ENCODE measurements at places on chromosomes 12 and 14. TPM values are rescaled to one million over a fixed set of nuclear protein-coding genes. Genes with fewer than 3 reads are reported as not detected.

PRH1 gene
- total RNA-seq: 22.4 TPM

SYCP3 gene
- total RNA-seq: 0.18 TPM

GALNT8 gene
- total RNA-seq: not detected

KRT71 gene
- total RNA-seq: not detected

HCAR1 gene
- 2.2 TPM for total RNA-seq

FGF23 gene
- total RNA-seq: not detected

TCTN2 gene
- 18.5 TPM for total RNA-seq

PRB2 gene
- total RNA-seq: not detected

PGF gene
- 0.36 TPM for total RNA-seq

PTPRB gene
- 3.6 TPM for total RNA-seq

CCDC196 gene
- total RNA-seq: not detected

PIWIL1 gene
- total RNA-seq: not detected

ZBTB39 gene
- 5.2 TPM for total RNA-seq

ZFYVE1 gene
- 32.6 TPM for total RNA-seq

PRDM4 gene
- total RNA-seq: 38.7 TPM

SLC7A7 gene
- 2.5 TPM for total RNA-seq
